RKO (cell line): ENCODE measurements at places on chromosomes 4 and X.
A peak's percentile ranks its signal among the peaks of the same experiment; 100 is the strongest.

DNA sequence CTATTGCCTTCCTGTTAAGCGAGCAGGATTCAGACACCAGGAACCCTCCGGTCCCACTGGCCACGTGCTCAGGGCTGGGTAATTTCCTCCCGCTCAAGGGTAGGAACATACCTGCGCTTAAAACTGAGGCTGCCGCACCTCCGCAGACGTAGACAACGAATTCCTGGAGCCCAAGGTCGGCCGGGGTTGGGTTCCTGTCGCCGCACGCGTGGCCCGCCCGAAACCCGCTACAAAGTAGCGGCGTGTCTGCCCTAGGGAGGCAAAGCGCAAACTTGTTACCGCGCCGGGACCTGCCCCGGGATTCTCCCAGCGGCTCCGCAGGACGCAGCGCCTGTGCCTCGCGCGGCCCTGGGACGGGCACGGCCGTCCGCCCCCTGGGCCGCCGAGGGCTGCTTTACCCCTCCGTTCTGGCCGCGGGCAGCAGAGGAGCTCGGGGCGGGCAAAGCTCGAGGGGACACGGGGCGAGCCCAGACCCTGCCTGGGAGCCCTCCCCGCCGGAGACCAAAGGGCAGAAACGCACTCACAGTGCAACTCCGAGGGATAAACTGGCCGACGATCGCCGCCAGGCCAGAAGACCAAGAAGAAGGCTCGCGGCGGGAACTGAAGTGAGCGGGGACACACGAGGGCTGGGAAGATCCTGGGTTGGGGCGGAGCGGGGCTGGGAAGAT lies at the start of gene ERVMER34-1:
ERVMER34-1 (minus strand) TSS at position 607 of the 668 bp plus-strand sequence. CDS start 5,905 bp downstream, outside the sequence.
- DNase-seq: no peak

DNA sequence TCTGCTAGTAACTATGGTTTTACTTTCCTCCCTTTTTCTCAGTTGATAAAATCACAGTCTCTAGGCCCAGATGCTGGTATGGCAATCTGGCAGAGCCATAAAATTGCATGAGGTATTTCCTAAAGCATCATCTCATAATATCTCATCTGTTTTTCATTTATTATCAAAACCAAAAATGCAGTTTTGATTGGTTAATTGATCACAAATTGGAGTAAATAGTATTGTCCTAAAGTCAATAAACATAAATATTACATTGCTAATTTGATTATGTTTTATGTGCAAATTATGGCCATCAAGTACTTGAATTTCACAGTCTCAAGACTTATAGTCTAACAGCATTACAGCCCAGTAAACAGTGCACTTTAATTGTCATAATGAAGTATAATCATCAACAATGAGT lies 2365.6 kb downstream of the ARAP2 start:
- DNase-seq: no peak

DNA sequence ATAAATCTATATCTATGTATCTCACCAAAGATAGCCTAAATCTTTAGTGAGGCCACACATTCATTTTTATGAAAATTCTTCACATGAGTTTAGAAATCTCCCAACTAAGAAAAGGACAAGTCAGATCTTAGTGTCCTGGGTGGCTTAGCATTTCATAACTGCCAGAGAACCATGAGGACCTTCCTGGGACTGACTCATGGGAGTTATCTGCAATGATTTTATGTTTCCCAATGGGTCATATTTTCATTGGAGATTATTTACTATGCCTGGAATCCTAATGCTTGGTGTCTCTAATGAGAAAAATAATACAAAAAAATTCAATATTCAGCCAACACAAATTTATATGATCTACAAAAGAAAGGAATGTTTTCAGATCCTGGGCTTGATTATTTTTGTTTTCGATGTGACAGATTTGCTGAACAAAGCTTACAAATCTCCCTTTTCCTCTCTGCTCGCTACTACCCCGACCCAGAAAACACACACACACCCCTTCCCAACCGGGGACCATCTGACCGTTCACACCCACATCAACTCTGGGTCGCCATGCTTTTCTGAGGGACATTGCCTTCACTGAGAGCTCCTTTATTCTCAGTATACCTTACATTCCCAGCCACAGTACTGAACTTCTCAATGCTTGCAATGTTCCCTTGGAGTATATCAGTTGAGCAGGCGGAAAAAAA lies 40.1 kb downstream of the SORBS2 start:
- DNase-seq: no peak

DNA sequence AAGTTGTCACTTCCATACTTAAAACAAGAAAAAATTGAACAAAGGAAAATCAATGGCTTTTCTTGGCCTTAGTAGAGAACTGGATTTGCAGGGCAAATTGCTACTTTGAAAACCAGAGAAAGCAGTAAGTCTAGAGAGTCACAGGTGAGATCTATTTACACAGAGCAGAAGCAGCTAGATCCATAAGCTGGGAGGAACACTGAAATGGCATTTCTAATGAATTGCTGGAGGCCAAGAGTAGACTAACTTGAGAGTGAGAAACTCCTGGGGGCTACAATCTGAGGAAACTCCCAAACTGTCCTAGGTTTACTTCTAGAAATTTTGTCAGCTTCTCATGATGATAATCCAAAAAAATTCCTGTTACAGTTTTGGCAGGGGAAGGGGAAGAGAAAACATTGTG lies 133.3 kb downstream of the SPCS3 start:
- DNase-seq: no peak

DNA sequence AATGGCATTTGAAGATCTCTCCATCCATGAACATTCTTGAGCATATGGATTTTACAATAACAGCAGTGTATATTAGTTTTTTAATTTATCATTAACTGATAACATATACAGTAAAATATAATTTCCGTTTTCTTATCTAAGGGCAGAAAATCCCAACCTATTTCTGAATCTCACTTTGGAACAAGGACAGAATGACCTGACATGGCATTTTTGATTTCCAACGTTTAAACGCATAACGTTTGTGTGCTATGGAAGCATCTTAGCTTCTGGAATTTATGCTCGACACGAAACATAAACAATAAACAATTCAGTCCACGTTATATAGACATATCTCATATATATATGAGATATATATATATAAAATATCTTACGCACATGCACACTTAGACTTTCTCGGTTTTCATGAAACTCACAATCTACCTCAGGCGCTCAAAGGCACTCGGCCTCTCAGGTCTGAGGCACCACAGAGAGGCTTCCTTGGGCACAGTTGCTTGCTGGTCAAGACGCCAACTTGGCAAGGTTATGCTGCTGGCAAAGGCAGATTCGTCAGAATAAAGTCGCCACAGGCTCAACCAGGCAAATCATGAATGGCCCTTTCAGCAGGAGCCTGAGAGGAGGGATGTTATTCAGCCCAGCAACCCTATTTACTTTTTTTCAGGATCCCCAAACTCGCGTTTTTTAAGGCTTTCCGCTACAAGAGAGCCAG lies 1.0 kb upstream of the UGT8 start:
- peak; percentile 47 for DNase-seq

GRCh38 chrX:66632981-66633380 lies 5.9 kb downstream of the EDA2R start:
- no peak for DNase-seq

GRCh38 chr4:139726615-139727014 lies 61.0 kb downstream of the MGST2 start:
- DNase-seq: no peak

DNA sequence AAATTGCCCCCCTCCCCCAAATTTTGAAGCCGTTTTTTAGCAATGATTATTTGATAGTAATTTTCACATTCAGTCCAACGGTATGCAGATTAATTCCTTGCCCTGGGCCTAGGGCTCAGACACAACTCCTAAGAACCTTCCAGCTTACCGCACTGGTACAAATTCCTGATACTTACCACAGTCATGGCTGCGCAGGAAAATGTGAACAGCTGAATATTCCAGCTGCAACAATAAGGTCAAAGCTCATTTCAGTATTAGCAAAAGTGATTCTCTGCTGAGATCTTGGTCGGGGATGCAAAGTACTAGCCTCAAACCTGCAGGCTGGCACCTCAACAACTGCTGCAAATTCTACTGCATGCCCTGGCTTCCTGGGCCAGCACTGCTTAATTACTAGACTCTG lies 3.0 kb downstream of the ATP11C start:
- DNase-seq: no peak

- no peak for DNase-seq
Measured at GRCh38 chr4:74449571-74450297, 4.8 kb downstream of the AREG start.
